ENCODE measurements at places on chromosomes 12 and 14.

DNA sequence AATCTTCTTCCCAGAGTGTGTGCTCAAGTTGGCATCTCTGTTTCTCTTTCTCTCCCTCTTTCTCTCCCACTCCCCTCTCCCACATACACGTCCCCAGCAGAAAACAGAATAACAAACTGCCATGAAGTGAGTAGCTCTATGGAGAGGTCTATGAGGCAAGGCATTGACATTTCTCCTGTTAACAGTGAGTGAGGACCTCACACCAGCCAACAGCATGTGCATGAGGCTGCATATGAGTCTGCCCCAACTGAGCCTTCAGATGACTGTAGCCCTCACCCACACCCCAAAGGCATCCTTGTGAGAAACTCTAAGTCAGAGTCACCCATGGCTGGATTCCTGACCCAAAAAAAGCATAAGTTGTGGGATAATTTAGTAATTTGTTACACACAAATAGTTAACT lies 50.4 kb downstream of the MAGOHB start:
- DNase-seq, result no peak

DNA sequence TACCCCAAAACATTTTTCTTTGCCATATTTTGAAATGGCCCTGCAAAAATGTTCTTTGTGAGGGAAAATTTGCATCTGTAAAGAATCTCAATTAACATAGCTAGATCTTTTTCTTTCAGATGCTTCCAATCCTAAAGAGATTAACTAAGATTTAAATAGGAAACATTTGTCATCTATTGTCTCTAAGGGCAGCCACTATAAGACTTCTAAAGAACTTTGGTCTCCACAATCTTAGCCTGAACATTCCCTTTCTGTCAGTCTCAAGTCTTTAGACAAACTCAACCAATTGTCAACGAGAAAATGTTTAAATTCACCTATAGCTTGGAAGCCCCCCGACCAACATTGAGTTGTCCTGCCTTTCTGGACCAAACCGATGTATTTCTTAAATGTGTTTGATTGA lies 71.1 kb upstream of the RASSF8 start:
- no peak for DNase-seq

- DNase-seq, result no peak
Observed at GRCh38 chr12:118472940-118473339, 96.6 kb downstream of the SUDS3 start.

DNA sequence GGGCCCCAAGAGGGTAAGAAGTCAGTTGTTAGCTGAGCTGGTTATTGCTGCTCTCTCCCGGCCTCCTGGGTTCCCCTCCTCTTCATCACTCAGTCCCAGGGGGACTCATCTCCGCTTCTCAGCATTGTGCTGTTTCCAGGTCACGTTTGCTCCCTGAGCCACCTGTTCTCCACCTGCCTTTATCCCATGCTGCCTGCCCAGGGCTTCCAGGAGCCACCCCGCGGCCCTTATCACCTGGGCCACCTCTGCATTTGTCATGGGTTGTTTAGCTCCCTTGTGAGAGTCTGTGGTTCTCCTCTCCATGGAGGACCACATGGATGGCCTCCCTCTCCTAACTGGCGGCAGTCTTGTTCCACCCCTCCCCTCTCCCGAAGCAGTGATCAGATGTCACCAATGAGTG lies 36.0 kb downstream of the SYNDIG1L start:
- DNase-seq, result no peak

GRCh38 chr14:63262446-63262845 lies 56.3 kb downstream of the GPHB5 start:
- DNase-seq, result no peak

All from stromal cell of bone marrow (primary cell).